ENCODE measurements at places on chromosomes 6 and 20.
A peak's percentile ranks its signal among the peaks of the same experiment; 100 is the strongest.

- peak; percentile 97 for DNase-seq
Measured at GRCh38 chr20:1466211-1467081, at the start of gene NSFL1C. TSS of gene NSFL1C (minus strand) at chr20:1466849. CDS start at chr20:1466824, 25 bp downstream.

GRCh38 chr6:31836047-31836473 lies 8.5 kb downstream of the HSPA1B start:
- DNase-seq: peak; percentile 27

- DNase-seq: no peak
Measured at GRCh38 chr6:138544501-138544900, 45.2 kb upstream of the NHSL1 start.

GRCh38 chr6:169881976-169882375 lies 130.6 kb downstream of the ERMARD start:
- peak; percentile 3 for DNase-seq

- no peak for DNase-seq
Measured at GRCh38 chr20:61263084-61263695, 11.1 kb downstream of the CDH4 start.

DNA sequence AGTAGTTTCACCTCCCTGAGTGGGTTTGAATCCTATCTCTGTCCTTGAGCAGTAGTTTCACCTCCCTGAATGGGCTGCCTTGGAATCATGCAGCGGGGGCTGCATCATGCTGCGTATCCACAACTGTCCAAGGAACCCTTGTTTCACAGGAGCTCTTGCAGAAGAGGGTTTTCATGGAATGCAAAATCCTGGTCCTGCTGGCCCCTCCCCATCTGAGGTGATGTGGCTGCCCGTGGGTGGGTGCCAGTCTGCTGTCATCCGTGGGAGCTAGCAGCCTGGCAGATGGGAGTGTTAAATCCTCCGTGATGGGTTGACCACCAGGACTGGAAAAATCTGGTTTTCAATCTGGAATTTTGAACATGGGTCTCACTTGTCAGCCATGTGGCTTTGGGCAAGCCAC lies 21.7 kb downstream of the ZBP1 start:
- no peak for DNase-seq

- DNase-seq: peak; percentile 46
Measured at GRCh38 chr20:15446373-15446772, 1109.0 kb upstream of the FLRT3 start.

All from ovary (tissue), 10 donors.